Upper lobe of right lung (tissue), 1 donor: ENCODE measurements at places on chromosomes 16 and 17.
A peak's percentile ranks its signal among the peaks of the same experiment; 100 is the strongest.

- H3K4me3 ChIP-seq = no peak overlapping the region
- H3K27ac ChIP-seq = no peak overlapping the region
- no peaks in the 10 kb centered on the region for H3K4me1 ChIP-seq
- H3K36me3 ChIP-seq = no peaks in the 10 kb centered on the region
Measured at GRCh38 chr17:70034158-70034557, 40.9 kb upstream of the KCNJ16 start.

DNA sequence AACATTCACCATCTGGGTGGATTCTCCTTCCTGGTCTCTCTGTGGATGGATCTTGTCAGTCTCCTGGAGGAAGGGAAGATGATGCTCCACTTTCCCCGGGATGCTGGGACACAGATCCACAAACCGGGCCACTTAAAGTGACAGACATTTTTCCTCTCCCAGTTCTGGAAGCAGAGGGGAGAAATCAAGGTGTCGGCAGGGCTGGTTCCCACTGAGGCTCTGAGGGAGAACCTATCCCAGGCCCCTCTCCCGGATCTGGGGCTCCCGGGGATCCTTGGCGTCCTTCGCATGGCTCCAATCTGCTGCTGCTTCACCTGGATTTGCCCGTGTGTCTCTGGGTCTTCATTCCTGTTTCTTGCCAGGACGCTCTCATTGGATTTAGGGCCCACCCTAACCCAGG is 263.1 kb upstream of the TNRC6C start:
- DNase-seq = no peak
- no peaks in the 10 kb centered on the region for H3K36me3 ChIP-seq
- peaks cover 56% of the 10 kb centered on the region for H3K27me3 ChIP-seq
- no peak overlapping the region for H3K4me3 ChIP-seq

- H3K27ac ChIP-seq = peak overlapping the region; percentile 42
- H3K36me3 ChIP-seq = peaks cover 32% of the 10 kb centered on the region
- no peaks in the 10 kb centered on the region for H3K27me3 ChIP-seq
- H3K4me3 ChIP-seq = no peak overlapping the region
- H3K4me1 ChIP-seq = peaks cover 64% of the 10 kb centered on the region
Measured at GRCh38 chr17:41773190-41773588, 13.3 kb downstream of the JUP start.

- DNase-seq = peak; percentile 91
- H3K36me3 ChIP-seq = no peaks in the 10 kb centered on the region
- no peaks in the 10 kb centered on the region for H3K4me1 ChIP-seq
- no peaks in the 10 kb centered on the region for H3K27me3 ChIP-seq
Measured at GRCh38 chr17:78645421-78646295, 68.5 kb upstream of the DNAH17 start.

- peak overlapping the region; percentile 21 for H3K27ac ChIP-seq
- H3K27me3 ChIP-seq = no peaks in the 10 kb centered on the region
- DNase-seq = no peak
- no peaks in the 10 kb centered on the region for H3K4me1 ChIP-seq
- no peaks in the 10 kb centered on the region for H3K36me3 ChIP-seq
Measured at GRCh38 chr16:65201511-65201910, 79.6 kb upstream of the CDH11 start.
